ENCODE measurements at places on chromosomes 3 and 15.

DNA sequence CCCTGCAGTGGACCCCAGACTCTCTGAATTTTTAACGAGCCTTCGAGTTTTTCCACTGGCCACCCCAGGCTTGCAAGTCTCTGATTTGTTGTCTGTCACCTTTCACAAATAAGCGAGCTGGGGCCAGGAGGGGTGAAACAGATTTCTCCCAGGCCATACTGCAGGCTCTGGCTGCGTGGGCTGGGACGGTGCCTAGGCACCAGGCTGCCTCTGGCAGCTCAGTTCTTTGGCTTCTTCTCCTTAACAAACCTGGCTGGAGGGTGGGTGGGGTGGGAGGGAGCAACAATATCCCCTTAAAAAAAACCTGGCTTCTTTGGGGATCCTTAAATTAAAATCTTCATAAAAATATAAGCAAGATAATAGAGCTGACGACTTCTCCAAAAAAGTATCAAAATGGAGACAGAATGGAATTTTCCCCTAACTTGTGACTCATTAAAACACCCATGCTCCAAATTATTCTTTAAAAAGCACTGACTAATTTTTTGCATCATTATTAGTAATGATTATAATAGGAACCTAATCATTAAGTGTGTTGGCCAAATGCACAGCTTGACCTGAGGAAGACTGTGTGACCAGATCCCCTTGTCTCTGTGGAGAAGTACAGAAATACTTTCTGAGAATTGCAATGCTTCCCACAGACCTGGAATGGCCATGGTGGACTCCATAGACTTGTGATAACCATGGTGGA, 84.1 kb downstream of the SNRK start:
- DNase-seq = no peak

- no peak for DNase-seq
Observed at GRCh38 chr3:37053337-37053736, 60.0 kb downstream of the MLH1 start.

DNA sequence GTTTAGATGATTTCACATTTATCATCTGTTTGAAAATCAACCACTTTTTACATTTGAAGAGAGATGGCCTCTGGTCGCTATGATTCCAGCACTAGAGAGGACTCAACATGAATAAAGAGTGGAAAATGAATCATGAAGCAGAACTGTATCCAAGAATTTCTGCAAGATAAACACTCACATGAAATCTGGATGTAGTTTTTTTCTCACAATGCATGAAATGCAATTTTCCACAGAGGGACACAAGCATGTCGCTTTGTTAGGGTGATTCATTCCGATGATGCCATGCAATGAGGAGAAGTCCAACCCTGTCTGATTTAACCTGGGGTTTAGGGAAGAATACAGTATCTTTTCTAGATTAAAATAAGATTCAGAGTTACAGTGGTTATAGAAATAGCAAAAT, 50.4 kb upstream of the ADCY5 start:
- no peak for DNase-seq

DNA sequence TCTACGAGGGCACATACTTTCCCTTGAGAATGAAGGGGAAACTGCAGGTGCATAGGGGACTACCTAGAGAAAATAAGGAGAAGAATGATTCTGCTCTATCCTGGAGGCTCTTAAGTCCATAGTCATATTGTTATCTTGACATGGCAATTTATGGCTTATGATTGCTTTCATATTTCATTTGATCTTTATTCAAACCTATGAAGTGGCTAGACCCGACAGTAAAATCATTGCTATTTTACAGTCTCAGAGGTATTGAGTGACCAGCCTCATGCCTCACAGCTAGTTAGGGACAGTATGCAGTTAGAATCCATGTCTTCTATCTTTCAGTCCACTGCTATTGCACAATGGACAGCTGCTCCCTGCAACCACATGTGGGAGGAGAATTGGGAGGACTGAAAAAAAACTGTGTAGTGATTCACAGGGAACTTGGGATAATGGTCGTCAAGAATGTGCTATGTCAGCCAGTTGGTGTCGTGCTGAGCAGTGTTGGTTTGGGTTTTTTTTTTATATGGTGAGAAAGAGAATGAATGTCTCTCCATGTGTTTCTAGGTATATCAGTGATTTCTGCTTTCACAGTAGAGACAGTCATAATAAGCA, 63.2 kb upstream of the SPPL2A start:
- DNase-seq = no peak

All from activated T-helper 1 cell treated with anti-CD3 and anti-CD28 coated beads, Interleukin-2, amount 50 U/mL, for 16 hours (primary cell).